ENCODE measurements at places on chromosomes 3 and 15. TPM values are rescaled to one million over a fixed set of nuclear protein-coding genes. Genes with fewer than 3 reads are reported as not detected.

The PLA1A gene
- not detected for total RNA-seq

The MED12L gene
- total RNA-seq = 47.9 TPM

DNA sequence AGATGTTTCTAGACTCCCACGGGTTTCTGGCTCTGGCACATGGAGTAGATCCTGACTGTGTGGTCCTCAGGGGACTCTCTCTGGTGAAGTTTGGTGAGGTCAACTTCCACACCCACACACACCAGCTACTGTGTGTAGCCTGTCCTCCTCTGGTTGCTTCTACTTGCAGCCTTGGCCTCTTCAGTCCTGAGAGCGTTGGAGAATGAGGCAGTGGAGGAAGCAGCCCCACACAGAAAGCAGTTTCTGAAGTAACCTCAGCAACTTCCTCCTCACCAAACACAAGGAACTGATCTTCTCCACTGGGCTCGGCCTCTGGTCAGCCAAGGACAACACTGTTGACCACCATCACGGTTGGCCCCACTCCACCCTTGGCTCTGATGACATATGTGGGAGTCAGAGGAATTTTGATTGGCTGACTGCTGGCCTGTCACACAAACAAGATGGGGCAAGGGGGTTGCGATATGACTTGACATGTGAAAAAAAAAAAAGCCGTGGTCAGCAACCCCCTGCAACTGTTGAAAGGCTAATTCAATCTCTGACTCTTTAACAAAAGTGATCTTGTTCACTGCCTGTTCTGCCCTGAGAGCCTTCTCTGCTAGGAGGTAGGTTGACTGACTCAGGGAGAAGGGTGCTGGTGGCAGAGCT is 19.6 kb downstream of the CD86 start:
- no peak for DNase-seq

GRCh38 chr15:43529141-43529540 is 11.7 kb downstream of the MAP1A start:
- no peak for DNase-seq

The CLDN11 gene
- total RNA-seq = not detected

The HEG1 gene
- total RNA-seq = 3.0 TPM

GRCh38 chr3:133447750-133448477 is 48.1 kb downstream of the BFSP2 start:
- no peak for DNase-seq

DNA sequence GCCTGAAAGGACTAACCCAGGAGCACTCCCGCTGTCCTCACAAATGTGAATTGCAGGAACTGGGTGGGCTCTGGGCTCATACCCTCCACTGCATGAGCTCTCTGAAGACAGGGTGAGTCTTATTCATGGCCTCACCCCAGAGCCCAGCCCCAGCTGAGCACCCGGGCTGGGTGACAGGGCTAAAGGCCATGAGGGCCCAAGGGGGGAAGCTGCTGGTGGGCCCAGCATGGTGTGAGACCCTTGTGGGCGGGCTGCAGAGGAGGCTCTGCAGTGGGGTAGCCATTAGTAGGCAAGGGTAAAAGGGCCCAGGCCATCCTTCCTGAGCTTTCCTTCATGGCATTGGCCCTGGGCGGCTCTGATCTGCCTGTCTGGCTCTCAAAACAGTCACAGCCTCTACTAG is 30.3 kb downstream of the SRPRB start:
- no peak for DNase-seq

DNA sequence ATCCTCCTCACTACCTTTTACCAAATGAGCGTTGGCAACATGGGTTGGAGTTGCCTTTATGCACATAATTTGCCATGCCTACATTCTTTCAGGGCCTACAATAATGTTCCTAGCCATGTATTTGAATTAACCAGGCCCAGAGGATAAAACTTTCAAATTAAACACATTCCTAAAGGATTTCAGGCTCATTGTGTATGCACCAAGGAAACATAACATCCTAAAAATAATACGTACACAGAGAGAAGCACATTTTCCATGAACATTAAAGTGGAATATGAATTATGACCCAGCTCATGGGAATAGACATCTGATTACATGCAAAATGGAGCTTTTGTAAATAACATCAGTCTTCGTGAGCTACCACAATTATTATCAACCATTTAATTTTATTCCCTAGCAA is 203.3 kb downstream of the RORA start:
- DNase-seq = no peak

The NOX5 gene
- total RNA-seq = under 0.01 TPM

The MKRN3 gene
- total RNA-seq = 1.3 TPM

The OR5H14 gene
- not detected for total RNA-seq

GRCh38 chr3:11917051-11917450 is 70.4 kb upstream of the TAMM41 start:
- no peak for DNase-seq

DNA sequence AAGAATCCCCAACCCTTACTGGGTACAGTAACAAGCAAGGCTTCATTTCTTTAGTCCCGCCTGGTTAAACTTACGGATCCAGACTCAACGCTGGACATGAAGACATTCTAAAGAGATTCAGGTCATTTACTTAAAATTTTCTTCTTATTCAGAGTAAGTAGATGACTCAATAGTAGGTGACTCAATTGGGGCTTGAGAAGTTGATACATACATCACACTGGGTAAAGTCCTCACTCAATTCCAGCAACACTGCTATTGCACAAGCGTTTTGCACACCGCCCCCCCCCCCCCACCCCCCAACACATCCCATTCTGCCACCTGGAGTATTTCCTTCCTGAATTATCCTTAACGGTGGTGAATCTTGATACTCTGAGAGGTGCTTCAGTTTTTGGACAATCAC is 610.0 kb downstream of the FOXP1 start:
- DNase-seq = no peak

- no peak for DNase-seq
Measured at GRCh38 chr15:34292621-34293020, 45.0 kb downstream of the SLC12A6 start.

DNA sequence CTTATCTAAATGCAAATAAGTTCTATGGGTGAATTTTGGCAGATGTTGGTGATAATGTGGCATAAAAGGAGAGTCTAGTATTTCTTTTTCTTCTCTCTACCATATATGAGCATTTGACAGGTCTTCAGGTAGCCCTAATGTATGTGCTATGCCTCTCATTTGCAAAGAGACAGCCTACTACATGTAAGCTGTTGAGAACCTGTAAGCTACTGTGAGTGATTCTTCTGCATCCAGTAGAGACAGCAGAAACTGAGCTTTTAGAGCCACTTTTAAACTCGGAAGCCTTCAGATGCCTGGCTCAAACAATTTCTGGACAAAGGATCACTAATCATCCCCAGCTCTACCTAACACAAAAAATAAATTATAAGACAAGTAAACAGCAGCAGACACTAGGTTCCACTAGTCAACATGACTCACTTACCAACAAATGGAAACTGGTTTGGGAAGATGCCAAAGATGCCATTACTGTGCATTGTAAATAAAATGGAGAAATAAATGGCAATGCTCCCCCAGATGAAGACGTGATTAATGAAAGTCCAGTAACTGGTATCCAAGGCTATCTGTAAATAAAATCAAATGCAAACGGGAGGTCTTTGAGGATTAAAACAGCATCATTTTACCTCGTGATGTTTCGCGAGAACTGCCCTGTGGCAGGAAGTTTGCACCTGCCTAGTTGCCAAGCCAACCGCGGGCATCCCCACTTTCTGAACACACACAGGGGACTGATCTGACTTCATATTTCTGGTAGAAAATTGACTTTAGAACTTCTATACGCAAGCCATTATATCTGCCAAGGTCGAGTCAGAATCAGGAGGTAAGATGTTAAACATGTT is 245.3 kb downstream of the DTWD1 start:
- no peak for DNase-seq

The BCHE gene
- total RNA-seq = under 0.01 TPM

The LRRIQ4 gene
- total RNA-seq = under 0.01 TPM

The CCDC14 gene
- 56.0 TPM for total RNA-seq

The CCNB2 gene
- 4.8 TPM for total RNA-seq

The CRABP1 gene
- total RNA-seq = 1.3 TPM
